Iris pigment epithelial cell (primary cell): ENCODE measurements at places on chromosomes 4 and X.

DNA sequence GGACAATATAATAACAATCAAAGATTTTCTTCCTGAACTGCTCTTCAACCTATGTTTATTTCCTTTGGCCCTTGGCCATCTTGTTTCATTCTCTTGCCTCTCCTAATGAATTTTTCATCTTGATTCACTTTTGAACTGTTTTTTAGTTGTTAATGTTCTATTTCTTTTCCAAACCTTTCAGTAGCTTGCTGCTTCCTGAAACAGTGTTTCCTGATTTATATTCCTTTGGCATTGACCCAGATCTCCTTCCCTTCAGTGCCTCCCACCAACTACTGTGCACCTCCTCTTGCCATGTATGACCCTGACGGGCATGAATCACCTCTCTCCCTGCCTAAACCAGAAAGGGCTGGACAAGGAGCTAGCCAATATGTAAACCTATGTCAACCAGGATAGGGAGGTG lies 25.6 kb upstream of the SPP1 start:
- DNase-seq: peak; percentile 64

DNA sequence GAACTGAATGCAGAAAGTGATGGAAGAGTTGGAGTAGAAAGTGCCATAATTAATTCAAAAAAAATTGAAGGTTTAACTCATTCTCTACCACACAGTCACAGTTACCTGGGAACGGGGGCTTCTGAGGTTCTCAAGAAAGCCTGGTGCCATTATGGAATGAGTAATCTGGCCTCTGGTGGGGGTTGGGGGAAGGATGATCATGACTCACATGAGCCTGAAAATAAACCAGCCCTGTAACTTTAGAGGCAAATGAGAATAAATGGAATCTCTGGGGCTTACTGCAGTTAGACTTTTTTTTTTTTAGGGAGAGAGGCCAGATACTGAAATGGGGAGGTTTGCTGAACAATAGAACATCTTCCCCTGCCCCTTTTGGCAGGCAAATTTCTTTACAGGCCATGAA lies 55.3 kb downstream of the SOD3 start:
- DNase-seq: peak; percentile 84

GRCh38 chr4:70718811-70719604 lies 2.8 kb upstream of the RUFY3 start:
- peak; percentile 46 for DNase-seq

DNA sequence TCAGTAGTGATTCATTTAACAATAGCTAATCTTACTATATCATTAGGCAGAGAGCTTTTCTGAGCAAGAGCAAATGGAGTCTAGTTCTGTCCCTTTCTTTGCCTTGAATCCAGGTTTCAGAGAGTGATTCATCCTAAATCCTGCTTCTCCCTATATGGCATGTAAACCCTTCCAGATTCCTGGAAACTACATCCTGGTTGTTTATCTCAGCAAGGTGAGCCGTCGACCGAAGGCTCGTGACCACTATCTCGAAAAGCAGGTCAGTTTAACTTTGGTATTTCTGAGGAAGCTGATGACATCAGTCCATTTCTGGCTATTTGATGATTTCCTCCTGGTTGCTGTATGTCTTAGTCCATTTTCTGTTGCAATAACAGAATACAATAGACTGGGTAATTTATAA lies 40.7 kb upstream of the ERVMER34-1 start:
- DNase-seq: no peak

DNA sequence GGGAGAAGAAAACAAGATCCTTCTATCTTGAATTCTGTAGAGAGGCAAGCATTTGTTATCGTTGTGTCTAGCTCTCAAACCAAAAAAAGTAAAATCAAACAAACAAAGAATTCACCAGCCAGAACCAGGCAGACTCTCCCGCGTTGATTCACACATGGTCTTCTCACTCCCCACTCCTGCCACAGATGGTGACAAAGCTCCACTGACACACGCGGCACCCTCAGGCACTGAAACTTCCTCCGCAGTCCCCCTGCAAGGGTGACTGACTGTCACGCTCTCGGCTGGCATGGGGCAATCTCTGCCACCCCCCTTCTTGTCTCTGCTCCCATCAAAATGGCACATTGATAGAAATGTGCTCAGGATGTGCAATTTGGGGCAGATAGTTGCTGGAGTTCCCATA lies 304.9 kb downstream of the DHX15 start:
- no peak for DNase-seq

DNA sequence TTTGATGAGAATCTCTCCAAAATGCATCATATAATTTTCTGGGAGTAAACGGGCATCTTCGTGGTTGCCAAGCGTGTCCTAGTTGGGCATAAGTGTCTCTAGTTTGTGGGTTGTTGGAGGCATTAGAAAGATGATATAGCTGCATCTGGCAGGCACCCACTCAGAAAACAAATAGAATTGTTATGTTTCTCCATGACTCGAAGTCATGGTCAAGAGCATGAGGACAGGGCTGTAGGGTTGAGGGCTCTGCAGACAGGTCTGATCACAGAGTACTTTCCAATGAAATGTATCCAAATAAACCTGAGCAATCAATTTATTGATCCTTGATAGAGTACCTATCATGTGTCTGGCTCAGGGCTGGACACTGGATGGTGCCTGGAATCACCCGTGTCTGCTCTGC lies 82.7 kb downstream of the SORCS2 start:
- DNase-seq: no peak

DNA sequence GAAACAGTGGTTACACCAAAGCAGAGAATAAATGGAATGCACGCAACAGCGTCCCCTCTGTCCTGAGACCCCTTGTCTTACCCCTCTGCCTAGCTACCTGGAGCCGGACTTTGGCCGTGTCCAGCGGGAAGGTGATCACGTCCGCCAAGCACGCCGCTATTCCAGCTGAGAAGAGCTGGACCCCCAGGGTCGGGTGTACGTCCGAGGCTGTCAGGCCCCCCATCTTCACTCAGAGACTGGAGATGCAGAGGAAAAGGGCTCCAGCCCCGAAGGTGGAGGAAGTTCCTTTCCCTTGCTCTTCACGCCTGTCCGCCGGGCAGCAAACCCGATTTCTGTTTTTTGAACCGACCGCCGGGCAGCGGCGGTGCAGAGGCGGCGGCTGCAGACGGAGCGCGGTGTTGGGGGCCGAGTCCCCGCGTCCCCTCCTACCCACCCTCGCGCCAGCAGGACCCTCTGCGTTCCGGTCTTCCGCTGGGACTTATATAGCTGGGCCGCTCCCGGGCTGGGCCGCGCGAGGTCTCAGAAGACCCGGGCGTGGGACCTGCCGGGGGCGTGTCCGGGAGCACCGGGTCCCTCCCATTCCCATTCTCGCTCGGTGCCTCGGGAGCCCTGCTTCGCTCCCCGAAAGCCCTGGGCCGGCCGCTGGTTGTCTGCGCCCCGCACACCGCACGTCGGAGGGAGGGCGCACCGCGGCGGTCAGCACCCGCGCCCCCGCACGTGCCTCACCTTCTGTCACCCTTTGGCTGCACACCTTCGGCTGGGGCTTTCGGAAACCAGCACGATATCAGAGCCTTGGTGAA lies at the start of gene UCP1:
Gene UCP1 (minus strand): TSS at position 455 of the 800 bp plus-strand sequence. CDS start 232 bp downstream, at position 223.
- DNase-seq: peak; percentile 7

DNA sequence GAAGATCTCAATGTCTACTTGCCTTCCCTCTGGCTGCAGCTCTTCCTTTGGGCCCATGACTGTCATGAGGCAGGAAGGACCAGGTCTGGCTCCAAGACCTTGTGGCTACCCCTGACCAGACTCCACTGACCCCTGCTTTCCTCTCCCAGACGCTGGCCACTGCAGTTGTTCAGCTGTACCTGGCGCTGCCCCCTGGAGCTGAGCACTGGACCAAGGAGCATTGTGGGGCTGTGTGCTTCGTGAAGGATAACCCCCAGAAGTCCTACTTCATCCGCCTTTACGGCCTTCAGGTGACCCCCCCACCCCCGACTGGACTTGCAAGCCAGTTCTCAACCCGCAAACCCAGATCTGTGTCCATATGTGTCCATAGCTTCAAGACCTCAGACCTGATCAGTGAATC lies 535 bp downstream of the WAS start:
- DNase-seq: no peak

- DNase-seq: no peak
Observed at GRCh38 chr4:162499478-162499877, 335.7 kb upstream of the FSTL5 start.

DNA sequence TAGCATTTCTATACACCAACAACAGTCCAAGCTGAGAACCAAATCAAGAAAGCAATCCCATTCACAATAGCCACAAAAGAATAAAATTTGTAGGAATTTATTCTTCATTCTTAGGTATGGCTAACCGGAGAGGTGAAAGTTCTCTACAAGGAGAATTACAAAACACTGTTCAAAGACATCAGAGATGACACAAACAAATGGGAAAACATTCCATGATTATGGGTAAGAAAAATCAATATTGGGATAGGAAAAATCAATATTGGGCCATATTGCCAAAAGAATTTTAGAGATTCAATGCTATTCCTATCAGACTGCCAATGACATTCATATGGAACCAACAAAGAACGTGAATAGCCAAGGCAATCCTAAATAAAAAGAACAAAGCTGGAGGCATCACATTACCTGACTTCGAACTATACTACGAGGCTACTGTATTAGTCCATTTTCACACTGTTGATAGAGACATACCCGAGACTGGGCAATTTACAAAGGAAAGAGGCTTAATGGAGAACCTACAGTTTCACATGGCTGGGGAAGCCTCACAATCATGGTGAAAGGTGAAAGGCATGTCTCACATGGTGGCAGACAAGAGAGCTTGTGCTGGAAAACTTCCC lies 49.1 kb downstream of the NCAPG start:
- DNase-seq: no peak

DNA sequence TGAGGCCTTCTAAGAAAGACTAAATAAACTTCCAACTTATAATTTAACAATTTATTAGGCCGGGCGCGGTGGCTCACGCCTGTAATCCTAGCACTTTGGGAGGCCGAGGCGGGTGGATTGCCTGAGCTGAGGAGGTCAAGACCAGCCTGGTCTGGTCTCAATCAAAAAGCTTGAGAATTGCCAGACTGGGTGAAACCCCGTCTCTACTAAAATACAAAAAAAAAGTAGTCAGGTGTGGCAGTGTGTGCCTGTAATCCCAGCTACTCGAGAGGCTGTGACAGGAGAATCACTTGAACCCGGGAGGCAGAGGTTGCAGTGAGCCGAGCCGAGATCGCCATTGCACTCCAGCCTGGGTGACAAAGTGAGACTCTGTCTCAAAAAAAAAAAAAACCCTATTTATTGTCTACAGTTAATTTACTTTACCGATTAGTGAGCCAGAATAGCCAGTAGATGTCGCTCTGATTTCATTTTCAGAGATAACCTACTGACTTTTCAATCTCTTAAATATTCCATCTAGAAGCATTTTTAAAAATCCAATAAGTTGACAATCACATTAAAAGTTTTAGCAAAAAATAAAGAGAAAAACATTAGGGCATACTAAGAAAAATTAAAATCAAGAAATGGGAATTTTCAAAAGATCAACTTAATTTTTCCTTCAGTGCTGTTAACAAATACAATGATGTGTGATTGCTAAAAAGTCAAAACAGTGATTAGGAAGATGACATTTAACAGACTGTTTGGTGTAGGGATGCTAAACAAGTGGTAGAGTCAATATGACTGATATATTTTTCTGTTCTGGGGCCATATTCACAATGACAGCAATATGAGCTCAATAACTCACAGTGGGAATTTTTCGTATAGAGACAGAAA lies 4.3 kb upstream of the SHROOM3 start:
- DNase-seq: peak; percentile 51

GRCh38 chr4:61400439-61401038 lies 200.4 kb downstream of the ADGRL3 start:
- DNase-seq: no peak

DNA sequence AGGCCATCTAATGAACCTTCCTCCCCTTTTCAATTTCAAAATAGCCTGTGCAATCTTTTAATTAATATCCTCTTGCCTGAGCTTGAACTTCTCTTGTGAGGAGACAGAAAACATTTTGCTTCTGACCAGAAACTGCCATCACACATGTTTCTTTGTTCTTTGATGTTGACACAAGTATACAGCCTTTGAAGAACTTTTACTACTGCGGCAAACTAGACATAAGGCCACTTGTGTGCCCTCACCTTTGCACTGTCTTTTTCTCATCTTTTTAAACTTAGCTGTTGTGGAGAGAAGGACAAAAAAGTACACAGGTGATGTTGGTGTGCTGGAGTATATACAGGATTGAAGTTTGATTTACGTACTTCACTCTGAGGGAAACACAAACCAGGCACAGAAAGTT lies 116.3 kb upstream of the C1GALT1C1 start:
- DNase-seq: no peak

DNA sequence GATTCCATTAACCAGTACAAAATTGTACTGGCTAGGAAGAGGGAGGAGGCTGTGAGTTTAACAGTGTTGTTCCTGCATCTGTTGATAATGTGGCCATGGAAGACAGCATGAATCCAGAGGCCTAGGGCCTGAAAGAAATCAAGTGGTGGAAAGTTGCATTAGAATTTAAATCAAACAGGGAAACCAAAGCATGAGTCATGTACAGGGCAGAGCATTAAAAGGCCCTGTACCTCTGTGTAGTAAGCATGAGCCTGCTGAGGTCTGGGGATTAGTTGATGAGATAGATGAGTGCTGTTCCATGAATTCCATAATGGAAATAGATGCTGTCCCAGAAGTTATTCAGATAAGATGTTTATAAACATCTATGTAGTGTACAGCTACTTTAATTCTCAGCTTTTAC lies 58.3 kb downstream of the MID1IP1 start:
- DNase-seq: peak; percentile 14

DNA sequence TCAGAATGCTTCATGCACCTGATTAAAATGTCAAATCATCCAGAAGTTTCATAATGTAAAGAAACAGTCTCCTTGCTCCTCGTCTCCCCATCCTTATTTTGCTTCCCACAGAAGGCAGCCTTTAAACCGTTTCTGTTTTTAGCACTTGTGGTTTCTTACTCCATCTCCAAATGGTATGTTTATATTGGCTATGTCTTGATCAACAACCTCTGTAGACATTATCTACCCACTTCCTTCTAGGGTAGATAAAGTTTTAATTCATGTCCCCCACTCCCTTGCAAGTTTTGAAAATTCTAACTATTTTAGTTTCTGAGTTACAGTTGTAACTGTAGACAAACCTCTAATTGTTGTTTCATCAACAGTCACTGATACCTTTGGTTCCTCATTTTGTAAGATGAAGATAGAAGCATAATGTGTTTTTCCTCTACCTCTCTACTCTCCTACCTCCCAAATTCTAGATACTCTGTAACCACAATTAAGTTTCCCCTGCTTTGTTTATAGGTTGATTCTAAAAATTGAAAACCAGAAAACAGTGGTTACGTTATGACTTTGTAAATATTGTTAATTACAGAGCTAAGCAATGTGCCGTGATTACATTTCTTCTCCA lies 291.7 kb upstream of the GATB start:
- peak; percentile 31 for DNase-seq
